ENCODE measurements at places on chromosomes 4 and X.
A peak's percentile ranks its signal among the peaks of the same experiment; 100 is the strongest.

GRCh38 chr4:143336781-143337599 lies at the start of gene GAB1:
GAB1 (plus strand) TSS chr4:143336876; CDS start chr4:143337189, 313 bp downstream.
- peak; percentile 81 for DNase-seq

- no peak for DNase-seq
These were observed 28.7 kb upstream of the MUC7 start for GRCh38 chr4:70443329-70443728.

GRCh38 chrX:16797841-16798240 lies 11.6 kb downstream of the TXLNG start:
- DNase-seq: no peak

DNA sequence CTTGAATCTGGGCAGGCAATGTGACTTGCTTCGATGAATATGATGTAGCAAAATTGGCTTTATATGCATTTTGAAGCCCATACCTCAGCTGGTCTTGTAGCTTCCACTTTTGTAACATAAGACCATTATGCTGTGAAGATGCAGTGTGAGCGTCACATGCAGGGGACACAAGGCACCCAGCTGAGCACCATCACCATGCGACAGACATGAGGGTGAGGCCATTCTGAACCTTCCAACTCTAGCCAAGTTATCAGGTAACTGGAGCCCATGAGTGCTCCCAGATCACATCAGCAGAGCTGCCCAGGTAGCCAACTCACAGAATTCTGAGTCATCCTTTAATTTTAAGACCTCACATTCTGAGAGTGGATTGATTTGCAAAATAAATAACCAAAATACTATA lies 705.9 kb downstream of the FSTL5 start:
- DNase-seq: no peak

GRCh38 chrX:118383120-118383519 lies 37.2 kb downstream of the WDR44 start:
- no peak for DNase-seq

- DNase-seq: no peak
These were observed 50.8 kb downstream of the DTHD1 start for GRCh38 chr4:36332023-36332781.

GRCh38 chr4:174316954-174317353 lies 33.2 kb downstream of the CEP44 start:
- DNase-seq: no peak

GRCh38 chr4:128371001-128371777 lies 83.6 kb upstream of the PGRMC2 start:
- no peak for DNase-seq

DNA sequence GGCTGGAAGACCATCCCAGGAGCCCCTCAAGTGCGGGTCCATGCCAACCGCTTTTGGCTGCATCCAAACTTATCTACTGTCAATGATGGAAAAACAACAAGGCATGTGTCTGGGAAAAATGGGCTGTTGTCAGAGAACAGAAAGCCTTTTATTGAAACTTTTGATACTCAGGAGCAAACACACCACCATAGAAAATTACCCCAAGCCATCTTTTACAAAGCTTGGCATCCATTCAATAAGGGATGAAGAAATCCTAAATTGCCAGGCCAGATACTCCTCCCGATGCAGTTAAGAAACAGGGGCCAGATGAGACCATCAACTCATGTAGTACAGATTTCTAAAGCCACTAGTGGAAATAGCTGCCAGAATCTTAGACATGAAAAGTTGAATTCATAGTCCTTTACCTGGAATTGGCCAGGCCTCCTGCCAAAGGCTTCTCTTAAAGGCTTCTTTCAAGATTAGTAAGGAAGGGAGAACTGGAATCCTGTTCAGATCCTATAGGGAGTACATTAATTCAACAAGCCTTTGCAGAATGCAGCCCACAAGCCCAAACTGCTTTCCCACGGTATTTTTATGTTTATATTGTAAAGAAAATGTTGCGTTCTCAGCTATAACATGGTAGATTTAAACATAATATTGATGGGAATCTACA lies 145.4 kb upstream of the MAP3K15 start:
- no peak for DNase-seq

DNA sequence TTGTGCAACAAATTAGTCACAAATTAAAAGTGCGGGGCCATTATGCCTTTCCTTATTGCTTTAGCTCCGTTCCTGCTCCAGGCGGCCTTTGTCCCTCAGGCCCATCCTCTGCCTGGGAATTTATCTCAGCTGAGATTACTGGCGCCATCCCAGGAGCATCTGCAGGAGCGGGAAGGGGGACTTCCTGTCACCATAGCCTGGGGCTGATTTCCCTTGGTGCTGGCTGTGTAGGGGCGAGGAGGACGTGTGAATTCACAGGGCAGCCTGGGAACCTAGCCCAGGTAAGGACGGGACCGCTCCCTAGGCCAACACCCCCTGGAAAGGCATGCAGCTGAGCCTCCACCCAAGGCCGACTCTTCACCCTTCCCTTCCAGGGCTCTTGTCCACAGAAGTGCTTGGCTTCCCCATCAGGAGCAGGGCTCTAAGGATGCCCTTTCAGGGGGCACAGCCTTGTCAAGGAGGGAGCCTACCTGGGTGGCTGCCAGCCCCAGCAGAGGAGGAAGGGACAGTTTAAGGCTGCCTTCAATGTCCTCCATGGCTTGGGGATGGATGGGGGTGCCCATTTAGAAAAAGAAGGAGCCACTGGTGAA lies 72.6 kb upstream of the NKX1-1 start:
- no peak for DNase-seq

GRCh38 chr4:89906777-89907521 lies 12.3 kb downstream of the MMRN1 start:
- DNase-seq: no peak

GRCh38 chr4:65083076-65083475 lies 587.2 kb downstream of the EPHA5 start:
- DNase-seq: no peak

GRCh38 chrX:90040807-90041206 lies 119.1 kb downstream of the TGIF2LX start:
- DNase-seq: no peak

GRCh38 chr4:156643826-156644225 lies 327.8 kb downstream of the PDGFC start:
- DNase-seq: no peak

GRCh38 chr4:138510053-138510452 lies 267.9 kb upstream of the SLC7A11 start:
- DNase-seq: no peak

DNA sequence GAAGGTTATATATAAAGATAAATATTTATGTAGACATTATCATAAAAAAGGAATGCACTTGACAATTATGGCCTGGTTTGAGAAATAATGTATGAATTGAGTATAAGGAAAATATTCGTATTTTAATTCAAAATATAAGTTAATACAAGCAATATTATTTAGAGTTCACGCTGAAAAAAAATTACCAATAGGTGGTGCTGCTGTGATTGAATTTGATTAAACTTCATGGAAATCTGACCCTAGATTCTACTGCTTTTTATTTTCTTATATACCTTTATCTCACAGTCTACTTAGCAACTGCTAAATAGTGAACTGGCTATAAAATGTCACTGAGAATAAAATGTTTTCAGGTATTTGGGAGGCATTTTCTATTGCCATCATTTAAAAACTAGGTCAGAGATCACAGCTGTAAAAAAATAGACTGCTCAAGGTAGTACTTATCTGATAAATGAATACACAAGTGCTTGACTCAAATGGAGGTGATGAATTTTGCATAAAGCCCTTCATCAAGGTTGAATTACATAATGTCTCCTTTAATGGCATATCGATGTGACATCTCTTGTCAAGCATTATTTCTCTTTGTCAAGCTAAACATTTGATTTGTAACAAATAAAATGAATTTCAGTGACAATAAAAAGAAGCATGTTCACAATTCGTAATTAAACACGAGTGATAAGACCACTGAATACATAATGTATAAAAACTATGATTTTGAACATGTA lies 1638.8 kb upstream of the PCDH7 start:
- DNase-seq: no peak

GRCh38 chrX:123422875-123423274 lies 238.8 kb downstream of the GRIA3 start:
- DNase-seq: peak; percentile 15

- DNase-seq: no peak
These were observed 47.9 kb upstream of the TSPAN5 start for GRCh38 chr4:98706200-98706813.

DNA sequence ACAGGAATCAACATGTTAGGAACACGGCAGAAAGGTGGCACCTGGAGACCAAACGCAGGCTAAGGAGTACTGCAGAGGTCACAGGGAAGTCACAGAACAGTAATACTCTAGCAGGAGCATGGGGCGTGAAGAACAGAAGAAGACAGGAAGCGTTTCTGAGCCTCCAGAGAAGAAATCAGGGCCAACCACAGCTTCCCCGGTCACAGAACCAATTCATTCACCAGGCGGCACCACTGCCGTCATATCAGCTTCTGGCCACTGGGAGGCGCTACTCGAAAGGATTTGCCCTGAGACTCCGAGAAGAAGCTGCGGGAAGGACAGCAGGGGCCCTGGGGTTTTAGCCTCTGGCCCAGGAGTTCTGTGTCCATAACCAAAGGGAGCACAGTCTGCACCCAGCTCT lies 78.0 kb upstream of the DRD5 start:
- DNase-seq: no peak

GRCh38 chr4:89739311-89739988 lies 97.5 kb downstream of the SNCA start:
- DNase-seq: no peak

GRCh38 chrX:9149501-9150245 lies 115.7 kb upstream of the FAM9B start:
- no peak for DNase-seq

- no peak for DNase-seq
These were observed 107.5 kb downstream of the GUCY2F start for GRCh38 chrX:109374262-109374960.

GRCh38 chr4:73948291-73948690 lies 33.5 kb downstream of the PF4 start:
- DNase-seq: no peak

GRCh38 chr4:55742655-55743202 lies 76.9 kb upstream of the EXOC1L start:
- no peak for DNase-seq

- DNase-seq: no peak
These were observed 115.2 kb downstream of the FAM53A start for GRCh38 chr4:1568855-1569460.

- DNase-seq: no peak
These were observed 22.3 kb downstream of the RBMX start for GRCh38 chrX:136858007-136858756.

GRCh38 chr4:121278811-121279368 lies 101.9 kb downstream of the QRFPR start:
- no peak for DNase-seq
